ENCODE measurements at places on chromosomes 5 and 9. TPM values are rescaled to one million over a fixed set of nuclear protein-coding genes. Genes with fewer than 3 reads are reported as not detected.

MCIDAS gene
- total RNA-seq = not detected

SEPTIN8 gene
- 45.4 TPM for total RNA-seq

NUDCD2 gene
- total RNA-seq = 44.5 TPM

NR5A1 gene
- total RNA-seq = not detected

ZNG1A gene
- 29.6 TPM for total RNA-seq

SYNPO gene
- total RNA-seq = not detected

- DNase-seq = no peak
Observed at GRCh38 chr9:116985596-116985995, 298.5 kb downstream of the TRIM32 start.

- no peak for DNase-seq
Observed at GRCh38 chr9:114604989-114605388, 6.1 kb upstream of the TMEM268 start.

DNA sequence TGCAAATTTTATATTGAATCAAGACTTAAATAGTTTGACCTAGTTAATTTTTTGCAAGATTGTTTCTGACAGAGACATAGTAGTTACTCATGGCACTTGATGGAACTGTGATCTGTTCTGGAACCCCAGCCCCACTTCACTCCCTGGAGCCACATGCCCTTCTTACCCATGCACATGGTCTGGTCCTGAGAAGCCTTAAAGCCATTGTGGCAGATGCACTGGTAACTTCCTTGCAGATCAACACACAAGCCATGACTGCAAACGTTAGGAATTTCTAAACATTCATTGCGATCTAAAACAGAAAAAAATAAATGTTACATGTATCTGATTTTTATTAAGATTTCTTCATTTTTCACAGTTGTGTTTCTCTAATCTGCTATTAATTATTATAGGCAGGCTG is 221.2 kb downstream of the SLC12A2 start:
- no peak for DNase-seq

DNA sequence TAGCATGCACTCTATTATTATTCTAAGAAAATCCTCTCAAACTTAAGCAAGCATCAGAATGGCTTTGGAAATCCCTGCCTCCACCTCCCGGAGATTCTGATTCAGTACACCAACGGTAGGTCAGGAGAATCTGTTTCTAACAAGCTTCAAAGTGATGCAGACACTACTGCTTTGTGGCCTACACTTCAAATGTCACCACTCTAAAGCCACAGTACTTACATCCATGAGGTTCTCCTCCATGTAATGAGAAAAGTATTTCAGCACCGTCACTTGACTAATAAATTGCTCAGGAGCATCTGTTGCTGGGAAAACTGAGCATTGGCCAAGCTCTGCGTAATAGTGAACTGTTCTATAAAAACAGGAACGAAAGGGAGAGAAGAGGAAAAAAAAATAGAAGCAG is 4.8 kb downstream of the PLK2 start:
- peak; percentile 51 for DNase-seq

- DNase-seq = no peak
Observed at GRCh38 chr5:15899481-15899880, 280.1 kb downstream of the MARCHF11 start.

DNA sequence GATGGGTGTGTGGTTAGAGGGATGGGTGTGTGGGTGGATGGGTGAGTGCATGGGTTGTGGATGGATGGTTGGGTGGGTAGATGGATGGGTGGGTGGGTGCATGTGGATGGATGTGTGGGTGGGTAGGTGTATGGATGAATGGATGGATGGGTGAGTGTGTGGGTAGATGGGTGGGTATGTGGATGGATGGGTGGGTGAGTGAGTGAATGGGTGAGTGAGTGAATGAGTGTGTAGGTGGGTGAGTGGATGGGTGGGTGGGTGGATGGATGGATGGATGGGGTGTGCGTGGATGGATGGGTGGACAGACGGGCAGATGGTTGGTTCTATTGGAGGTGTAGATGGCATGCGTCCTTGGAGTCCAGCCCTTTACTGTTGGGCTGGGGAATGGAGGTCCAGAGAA is 17.2 kb downstream of the STKLD1 start:
- DNase-seq = no peak
